GM10248 (cell line): ENCODE measurements at places on chromosomes 13 and 19.
A peak's percentile ranks its signal among the peaks of the same experiment; 100 is the strongest.

GRCh38 chr13:95485045-95485517 lies 67.4 kb upstream of the CLDN10 start:
- no peak for DNase-seq

GRCh38 chr13:25901460-25902376 lies 150.1 kb downstream of the SHISA2 start:
- DNase-seq, result peak; percentile 61

DNA sequence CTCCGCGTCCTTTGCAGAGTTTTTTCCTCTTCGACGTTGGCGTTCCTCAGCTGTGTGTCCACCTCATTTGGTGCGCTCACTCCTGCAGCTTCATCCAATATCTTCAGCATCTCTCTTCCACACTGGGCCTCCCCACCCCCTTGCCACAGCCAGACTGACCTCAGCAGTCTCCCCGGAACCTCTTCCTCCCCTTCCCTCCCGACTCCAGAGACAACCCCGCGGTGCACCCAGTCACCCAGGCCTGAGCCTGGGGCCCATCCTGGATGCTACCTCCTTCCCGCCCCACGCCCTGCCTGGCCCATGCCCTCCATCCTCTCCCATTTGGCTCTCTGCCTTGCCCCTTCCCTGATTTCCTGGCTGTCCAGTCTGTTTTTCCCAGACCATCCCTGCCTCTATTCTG lies 8.1 kb upstream of the C5AR2 start:
- no peak for DNase-seq

DNA sequence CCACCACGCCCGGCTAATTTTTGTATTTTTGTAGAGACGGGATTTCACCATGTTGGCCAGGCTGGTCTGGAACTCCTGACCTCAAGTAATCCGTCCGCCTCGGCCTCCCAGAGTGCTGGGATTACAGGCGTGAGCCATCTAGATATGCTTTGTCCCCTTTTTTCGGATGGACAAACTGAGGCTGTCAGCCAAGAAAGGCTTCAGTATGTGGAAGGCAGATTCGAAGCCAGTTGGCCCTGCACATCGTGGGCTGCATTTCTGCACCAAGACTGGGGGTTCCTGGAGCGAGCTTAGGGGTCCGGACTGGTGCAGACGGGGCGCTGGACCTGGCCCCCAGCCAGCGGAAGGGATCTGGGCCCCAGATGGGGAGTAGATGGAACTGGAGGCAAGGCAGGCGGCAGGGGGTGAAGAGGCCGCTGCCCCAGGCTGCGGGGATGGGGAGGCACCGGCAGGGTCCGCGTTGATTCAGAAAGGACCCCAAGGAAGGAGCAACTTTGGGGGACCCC lies 9.7 kb upstream of the JUND start:
- DNase-seq, result no peak

DNA sequence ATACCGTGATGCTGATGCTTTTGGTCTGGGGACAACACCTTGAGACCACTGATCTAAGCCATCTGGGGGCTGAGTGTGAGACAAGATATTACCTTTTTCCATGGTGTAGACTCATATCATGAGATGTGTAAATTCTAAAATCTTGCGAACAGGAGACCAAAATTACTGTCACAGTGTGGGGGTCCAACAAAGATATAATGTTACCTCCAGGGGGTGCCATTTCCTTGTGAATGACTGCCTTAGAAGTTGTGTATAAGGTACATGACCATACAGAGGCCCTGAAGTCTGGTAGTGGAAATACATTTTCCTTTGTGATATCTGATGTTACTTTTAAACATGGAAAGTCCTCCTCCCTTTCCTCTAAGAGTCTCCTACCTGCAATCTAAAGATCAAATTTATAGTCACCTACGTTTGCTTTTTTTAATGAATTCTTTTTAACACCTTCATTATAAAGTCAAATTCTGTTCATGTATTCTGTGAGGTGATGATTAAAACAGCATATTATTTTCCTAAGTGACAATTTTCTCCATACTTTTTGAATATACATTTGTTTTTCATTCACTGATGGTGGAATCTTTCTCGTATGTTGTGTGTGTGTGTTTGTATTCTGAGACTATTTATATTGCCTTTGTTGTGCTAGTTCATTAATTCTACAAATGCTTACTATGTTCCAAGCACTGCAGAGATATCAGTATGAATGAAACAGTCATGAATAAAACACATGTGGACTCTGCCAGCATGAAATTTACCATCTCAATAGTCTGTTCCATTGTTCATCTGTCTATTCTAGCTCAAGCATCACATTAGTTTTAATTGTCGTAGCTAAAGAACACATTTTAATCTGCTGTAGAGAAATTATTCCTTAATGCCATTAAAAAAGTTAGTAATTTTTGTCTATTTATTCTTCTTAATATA lies 113.7 kb downstream of the RFC3 start:
- no peak for DNase-seq

DNA sequence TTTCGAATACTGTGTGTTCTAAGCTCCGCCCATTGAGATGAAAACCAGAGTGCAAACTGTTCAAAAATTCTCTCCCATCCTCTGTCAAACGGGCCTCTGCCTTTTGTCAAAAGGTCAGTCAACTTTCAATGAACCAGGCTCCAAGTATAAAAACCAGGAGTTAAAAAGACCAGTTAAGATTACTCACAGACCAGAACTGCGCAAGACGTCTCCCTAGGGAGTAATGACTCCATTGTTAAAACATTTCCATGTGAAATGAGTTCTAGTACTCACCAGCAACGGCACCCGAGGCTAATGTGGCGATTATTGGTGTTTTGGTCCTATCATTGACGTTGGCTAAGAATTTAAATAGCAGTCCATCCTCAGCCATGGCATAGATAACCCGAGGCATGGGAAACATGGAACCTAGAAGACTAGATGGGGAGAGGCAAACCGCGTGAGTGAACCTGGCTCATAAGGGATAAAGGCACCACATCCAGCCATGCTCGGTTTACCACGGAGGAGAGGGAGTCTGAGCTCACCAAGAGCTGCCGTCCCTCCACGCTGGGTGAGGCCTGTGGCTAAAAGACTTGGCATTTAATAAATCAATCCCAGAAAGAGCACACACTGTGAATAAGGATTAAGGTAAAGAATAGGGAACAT lies 73.3 kb downstream of the SLC7A1 start:
- no peak for DNase-seq

DNA sequence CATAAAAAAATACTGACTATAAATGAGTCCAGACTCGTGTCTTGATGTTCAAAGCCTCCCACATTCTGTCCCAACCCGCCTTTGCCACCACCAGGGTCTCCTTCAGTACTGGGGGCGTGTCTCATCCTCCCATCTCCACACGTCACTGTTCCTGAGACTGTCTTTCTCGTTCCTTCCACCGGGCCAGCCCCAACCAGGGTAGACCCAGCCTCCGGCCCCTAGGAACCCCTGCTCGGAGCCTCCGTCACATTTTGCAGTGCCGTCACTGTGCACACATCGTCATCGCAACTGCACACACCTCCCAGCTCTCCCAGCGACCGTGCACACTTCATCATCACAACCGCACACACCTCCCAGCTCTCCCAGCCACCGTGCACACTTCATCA lies 73.4 kb downstream of the SPACA7 start:
- DNase-seq, result no peak

DNA sequence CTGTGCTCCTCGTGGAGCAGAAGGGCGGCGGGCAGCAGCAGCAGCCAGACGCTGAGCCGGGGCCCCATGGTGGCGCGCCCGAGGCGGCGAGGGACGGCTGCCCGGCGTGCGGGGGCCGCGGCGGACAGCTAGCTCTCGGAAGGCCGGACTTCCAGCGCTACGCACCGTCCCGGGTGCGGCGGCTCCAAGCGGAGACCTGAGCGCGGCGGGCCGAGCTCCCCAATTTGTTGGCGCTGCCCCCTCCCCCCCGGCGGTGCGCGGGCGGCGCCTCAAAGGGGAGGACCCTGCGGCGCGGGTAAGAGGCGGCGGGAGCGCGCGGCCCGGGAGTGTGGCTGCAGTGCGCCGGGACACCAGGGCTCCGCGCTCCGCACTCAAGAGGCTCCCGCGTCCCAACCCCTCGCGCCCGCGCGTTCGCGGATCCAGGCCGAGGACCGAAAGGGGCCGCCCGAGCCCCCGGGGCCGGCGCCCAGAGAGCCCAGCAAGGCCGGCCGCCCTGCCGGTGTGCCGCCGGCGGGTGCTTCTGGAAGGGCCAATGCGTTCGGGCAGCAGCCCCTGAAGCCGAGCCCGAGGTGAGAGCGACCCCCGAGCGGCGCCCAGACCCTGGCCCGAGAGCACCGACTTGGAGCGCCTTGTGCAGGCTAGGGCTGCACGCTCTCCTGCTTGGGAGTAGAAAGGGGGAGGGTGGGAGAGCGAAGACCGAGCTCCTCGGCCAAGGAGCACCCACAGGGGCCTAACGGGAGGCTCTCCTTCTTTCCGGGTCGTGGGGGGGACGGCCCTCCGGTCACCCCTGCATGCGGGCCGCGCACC lies at the start of the genes COL4A1 and COL4A2:
Gene COL4A1, minus strand, starts transcription at position 198 of the 807 bp plus-strand sequence. Its CDS starts 130 bp downstream, at position 68.
Gene COL4A2, plus strand, starts transcription at position 325 of the 807 bp plus-strand sequence. CDS start 620 bp downstream, outside the sequence.
- no peak for DNase-seq

GRCh38 chr19:52664461-52664860 lies 26.3 kb upstream of the ZNF83 start:
- DNase-seq, result no peak

- DNase-seq, result no peak
Measured at GRCh38 chr13:99564386-99564785, 63.1 kb downstream of the TM9SF2 start.

DNA sequence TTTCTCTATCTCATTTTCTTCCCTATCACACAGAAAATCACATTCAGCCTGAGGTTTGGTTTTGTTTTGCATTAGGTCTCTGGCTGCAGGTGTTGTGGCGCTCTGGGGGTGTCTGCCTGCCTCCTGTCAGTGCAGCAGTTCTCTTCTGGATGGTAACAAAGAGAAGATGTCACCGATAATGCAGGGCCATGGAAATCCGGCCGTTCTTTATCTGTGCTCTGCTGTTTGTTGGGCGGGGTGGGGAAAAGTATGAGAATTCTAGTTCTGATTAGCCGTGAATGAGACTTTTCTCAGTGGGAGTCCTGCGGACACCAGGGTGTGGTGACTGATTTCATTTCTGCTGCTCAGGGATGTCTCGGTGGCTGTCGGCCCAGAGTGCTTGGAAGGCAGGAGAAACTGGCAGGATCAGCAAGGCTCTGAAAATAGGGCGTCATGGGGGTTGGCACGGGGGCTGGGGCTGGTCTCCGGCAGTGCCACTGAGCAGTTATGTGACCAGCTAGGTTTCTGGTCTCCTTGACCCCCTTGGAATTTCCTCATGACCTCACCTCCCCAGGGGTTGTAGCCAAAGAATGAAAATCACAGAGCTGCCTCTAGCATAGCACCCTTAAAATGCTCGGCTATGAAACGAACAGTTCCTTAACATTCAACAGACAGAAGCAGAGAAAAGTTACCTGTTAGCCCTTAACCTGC lies 5.0 kb downstream of the RNF113B start:
- no peak for DNase-seq

DNA sequence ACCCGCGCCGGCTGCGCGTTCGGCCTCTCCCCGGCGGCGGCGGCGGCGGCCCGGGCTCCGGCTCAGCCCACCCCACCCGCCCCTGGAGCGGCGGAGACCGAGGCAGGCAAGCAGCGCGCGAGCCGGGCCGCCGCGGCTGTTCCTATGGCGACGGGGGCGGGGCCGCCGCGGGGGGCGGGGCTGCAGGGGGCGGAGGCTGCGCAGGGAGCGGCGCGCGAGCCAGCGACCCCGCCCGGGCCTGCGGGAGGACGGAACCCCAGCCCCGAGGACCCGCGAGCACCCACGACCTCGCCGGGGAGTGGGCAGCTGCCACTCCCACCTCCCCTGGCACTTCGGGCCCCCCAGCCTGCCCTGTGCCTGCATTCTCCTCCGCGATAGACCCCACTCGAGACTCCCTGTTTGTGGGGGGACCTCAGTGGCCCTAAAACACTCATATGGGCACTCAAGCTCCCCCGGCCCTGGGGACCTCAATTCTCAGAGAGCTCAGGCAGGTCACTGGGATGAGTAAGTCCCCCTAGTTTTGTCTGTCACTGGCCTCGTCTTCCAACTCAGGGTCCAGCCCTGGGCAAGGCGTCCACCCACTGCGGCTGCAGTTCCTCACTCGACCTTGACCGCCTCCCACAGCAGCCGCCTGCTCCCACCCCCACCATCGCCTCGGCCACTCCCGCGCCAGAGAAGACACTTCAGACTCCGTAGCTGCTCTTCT lies at the start of gene CTXN1:
Gene CTXN1, minus strand, starts transcription at position 115 of the 706 bp plus-strand sequence. CDS start 597 bp downstream, outside the sequence.
- DNase-seq, result peak; percentile 90

GRCh38 chr13:106533943-106534638 lies 1.4 kb downstream of the EFNB2 start:
- peak; percentile 17 for DNase-seq

DNA sequence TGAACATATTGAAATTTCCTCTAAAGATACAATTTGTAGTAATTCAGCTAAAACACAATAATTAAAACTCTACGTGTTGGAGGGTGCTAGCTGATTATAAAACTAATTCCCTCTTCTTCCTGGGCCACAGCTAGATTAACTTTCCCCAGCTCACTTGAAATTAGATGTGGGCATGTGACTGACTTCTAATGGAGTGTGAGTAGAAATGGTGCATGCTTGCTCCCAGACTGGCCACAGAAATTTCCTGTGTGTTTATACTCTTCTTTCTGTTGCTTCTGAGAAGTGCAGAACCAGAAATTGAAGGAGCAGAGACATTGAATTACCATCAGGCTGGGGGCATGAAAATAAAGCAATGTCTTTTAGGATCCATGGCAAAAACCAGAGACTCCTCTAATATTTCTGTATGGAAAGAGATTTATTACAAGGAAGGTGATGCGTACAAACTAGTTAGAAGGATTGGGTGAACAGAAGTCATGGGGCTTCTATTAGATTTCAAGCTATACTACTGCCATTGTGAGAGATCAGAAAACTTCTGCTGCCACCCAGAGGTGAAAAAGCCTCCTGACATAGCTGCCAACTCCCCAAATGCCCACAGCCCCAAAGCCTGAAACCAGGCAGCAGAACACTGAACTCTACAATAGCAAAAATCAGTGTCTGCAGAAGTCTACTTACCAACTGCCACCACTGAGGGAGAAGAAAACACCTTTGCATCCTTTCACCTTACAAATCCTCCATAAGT lies 379.2 kb upstream of the MIR17HG start:
- no peak for DNase-seq

- no peak for DNase-seq
Measured at GRCh38 chr13:110317093-110317492, 10.0 kb downstream of the COL4A2 start.

GRCh38 chr13:49305792-49306425 lies 58.2 kb downstream of the CDADC1 start:
- no peak for DNase-seq
